Activated CD4-positive, CD25-positive, alpha-beta regulatory T cell treated with anti-CD3 and anti-CD28 coated beads, Interleukin-2, amount 50 U/mL, for 24 hours (primary cell): ENCODE measurements at places on chromosomes 7 and 10.

DNA sequence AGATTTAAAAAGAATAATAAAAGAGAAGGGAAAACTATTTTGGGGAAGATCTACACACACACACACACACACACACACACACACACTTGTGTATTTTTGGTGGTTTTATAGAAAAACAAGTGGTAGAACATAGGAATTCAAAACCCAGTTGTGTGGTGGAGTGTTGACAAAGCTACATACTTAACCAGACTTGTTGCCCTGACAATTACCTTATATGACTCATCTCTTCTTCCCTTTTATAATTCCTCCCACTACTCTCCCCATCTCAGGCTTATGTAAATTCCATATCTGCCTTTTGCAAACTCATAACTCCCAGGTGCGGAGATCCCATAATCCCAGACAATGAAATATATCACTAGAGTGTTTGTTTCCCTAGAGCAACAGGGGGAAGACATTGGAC lies 873.7 kb downstream of the NXPH1 start:
- no peak for ATAC-seq

DNA sequence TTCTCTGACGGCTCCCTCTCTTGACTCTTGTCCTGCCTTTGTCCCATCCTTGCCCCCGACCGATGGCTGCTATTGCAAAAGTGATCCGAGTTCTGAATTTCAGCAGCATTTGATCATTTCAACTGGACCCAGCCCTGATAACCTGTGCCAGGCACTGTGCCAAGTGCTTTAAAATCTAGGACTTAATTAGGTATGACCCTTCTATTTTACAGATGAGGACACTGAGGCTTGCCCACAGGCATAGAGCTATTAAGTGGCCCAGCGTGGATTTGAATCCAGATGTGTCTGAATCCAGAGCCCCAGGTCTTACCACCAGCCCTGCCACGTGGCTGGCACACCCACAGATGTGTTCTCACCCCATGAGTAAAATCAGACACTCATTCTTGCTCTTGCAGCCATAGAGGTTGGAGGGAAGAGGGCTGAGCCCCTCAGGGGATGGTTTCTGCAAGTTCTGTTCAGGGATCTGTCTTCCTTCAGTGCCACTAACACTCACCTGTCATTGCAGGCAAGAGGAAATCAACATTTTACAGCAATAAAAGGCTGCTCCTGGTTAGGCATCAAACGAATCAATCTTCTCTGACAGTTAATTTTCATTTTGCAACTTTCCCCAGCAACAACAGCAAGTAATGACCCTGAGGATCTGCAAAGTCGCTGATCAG lies 101.2 kb downstream of the GRID1 start:
- no peak for ATAC-seq

GRCh38 chr7:158357898-158358821 lies 229.5 kb downstream of the PTPRN2 start:
- ATAC-seq: no peak

DNA sequence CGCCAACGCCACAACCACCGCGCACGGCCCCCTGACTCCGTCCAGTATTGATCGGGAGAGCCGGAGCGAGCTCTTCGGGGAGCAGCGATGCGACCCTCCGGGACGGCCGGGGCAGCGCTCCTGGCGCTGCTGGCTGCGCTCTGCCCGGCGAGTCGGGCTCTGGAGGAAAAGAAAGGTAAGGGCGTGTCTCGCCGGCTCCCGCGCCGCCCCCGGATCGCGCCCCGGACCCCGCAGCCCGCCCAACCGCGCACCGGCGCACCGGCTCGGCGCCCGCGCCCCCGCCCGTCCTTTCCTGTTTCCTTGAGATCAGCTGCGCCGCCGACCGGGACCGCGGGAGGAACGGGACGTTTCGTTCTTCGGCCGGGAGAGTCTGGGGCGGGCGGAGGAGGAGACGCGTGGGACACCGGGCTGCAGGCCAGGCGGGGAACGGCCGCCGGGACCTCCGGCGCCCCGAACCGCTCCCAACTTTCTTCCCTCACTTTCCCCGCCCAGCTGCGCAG lies 424 bp downstream of the EGFR start:
- no peak for ATAC-seq

- ATAC-seq: no peak
These were observed 155.3 kb upstream of the INHBA start for GRCh38 chr7:41858201-41858600.

- no peak for ATAC-seq
These were observed 126.5 kb upstream of the HDAC9 start for GRCh38 chr7:18369011-18369410.

GRCh38 chr10:86992929-86993328 lies 24.6 kb downstream of the ADIRF start:
- ATAC-seq: no peak

DNA sequence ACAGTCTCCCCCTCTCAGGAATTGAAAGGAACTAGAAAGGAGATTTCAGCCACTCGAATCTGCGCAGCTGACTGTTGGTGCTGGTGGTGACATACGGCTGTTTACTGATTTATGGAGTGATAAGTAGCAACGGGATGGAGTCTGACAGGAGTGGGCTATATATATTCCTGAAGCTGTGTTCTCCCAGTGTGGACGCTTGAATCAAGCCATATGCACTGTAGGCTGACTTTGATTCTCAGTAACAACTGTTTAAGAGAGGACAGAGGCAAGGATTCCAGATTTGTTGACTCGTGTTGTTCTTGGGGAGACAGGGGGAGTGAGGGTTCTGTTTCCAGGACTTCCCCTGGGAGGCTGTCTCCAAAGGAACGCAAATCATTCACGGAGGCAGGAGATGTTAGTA lies 260.1 kb upstream of the AUTS2 start:
- no peak for ATAC-seq

DNA sequence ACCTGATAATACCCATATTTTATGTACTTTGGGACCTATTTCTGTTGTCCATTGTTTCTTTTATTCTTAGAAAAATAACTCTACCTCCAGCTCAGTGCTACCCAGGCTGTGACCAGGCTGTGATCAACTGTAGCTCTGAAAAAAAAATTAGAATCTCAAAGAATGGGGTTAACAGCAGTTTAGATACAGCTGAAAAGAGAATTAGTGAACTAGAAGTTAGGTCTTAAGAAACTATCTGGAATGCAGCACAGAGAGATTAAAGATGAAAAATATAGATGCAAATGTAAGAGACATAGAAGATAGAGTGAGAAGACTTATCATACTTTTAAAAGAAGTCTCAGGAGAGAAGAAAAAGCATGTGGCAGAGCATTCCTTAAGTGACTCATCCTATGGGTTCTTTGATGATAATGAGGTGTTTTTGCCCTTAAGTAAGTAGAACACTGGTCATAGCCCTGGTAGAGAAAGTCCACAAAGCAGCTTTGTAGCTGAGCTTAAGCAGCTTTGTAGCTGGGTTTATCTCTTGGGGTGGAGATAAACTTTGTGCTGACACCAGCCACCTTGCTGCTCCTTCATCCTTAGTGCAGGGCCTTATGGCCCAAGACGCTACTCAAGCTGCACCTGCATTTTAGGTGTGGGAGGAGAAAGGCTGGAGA lies 27.3 kb upstream of the SFRP5 start:
- no peak for ATAC-seq

GRCh38 chr7:91789086-91789485 lies 91.4 kb downstream of the MTERF1 start:
- ATAC-seq: no peak

GRCh38 chr10:32929634-32930033 lies 28.4 kb downstream of the ITGB1 start:
- peak; percentile 60 for ATAC-seq

GRCh38 chr10:13528875-13529713 lies at the start of gene BEND7:
TSS of gene BEND7 (minus strand) at chr10:13529014. CDS start at chr10:13528533, 481 bp downstream.
- peak; percentile 33 for ATAC-seq

- ATAC-seq: no peak
These were observed 25.0 kb upstream of the FZD1 start for GRCh38 chr7:91239171-91239604.

- ATAC-seq: no peak
These were observed 221.1 kb upstream of the TCF7L2 start for GRCh38 chr10:112728997-112729396.

GRCh38 chr7:147809786-147810185 lies 780.8 kb upstream of the C7orf33 start:
- no peak for ATAC-seq

GRCh38 chr7:30992414-30992813 lies 28.7 kb downstream of the GHRHR start:
- no peak for ATAC-seq

GRCh38 chr10:129771576-129771975 lies 192.5 kb downstream of the EBF3 start:
- no peak for ATAC-seq

DNA sequence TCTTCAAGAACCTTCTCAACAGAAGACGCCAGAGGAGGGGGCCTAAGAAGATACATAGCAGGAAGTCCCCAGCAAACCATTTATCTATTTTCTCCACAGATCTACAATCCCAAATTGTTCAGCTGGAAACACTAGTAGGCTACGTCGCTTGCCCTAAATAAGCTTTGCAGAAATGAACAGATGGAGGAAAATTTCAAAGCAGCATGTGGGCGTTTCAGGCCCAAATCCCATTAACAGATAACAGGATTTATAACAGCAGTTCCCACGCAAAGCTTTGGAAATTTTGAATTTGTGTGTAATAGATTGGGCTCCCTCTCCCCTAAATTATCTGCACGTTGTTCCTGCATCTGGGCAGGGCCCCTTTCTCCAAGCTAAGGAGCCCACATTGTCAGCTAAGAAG lies 60.6 kb upstream of the FRMD4A start:
- no peak for ATAC-seq

- ATAC-seq: peak; percentile 7
These were observed 597 bp downstream of the SND1 start for GRCh38 chr7:127652333-127653248.

DNA sequence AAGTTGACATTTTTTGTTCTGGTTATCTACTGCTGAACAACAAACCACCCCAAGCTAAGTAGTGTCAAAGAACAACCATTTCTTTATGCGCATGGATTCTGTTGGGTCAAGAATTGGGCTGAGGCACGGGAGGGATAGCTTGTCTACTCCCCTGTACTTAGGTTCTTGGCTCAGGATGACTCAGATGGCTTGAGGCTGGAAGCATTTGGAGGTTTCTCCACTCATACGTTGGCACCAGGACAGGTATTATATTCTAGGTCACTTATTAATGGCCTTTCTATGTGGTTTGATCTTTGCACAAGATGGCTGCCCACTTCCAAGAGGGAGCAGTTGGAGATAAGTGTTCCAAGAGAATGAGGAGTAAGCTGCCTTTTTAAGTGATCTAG lies 11.8 kb upstream of the TFAM start:
- ATAC-seq: no peak

- ATAC-seq: peak; percentile 85
These were observed 24.6 kb upstream of the INMT start for GRCh38 chr7:30727061-30727945.

DNA sequence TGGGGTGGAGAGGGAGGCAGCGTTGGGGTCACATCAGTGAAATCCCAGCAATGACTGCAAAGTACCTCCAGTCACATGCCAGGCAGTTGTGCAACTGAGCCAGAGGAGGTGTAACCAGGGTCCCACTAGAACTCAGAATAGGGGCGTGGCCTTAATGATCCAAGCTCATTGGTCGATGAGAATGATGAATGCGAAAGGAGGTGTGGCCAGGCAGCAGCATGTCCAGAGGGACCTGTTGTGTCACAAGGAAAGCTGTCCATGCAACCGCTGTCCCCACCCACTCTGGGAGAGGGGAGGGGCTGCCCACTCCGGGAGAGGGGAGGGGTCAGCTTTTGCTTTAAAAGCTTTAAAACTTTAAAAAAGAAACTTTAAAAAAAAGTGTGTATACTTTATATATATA lies 25.3 kb upstream of the MTPAP start:
- no peak for ATAC-seq

DNA sequence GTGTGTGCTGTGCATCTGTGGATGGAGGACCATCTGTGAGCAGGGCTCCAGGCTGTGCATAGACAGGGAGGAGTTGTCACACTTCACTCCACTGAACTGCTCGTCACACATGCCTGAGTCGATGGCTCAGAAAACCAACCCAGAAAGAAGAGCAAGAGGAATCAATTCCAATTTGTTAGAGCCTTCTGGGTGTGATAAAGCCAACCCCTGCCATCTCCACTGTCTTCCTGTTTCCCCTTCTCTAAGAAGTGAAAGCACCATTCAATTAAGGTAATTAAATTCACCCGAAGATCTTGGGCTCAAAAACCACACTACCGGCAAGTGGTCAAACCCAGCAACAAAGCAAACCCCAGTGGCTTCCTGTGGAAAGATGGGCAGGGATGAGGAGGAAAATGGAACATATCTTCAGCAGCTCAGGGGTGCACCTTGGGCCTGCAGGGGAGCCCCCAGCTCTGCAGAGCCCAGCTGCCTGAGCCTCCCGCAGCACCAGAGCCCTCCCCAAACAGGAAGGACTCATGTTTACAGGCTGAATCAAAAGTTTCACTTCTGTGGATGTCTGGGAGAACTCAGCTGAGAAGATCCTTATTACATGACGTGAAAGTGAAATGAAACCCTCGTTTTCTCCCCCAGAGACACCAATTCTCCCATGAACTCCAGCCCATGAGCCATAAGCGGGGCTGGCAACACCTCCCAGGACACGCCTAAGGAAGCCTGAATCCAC lies 10.9 kb downstream of the C10orf71 start:
- ATAC-seq: peak; percentile 3

DNA sequence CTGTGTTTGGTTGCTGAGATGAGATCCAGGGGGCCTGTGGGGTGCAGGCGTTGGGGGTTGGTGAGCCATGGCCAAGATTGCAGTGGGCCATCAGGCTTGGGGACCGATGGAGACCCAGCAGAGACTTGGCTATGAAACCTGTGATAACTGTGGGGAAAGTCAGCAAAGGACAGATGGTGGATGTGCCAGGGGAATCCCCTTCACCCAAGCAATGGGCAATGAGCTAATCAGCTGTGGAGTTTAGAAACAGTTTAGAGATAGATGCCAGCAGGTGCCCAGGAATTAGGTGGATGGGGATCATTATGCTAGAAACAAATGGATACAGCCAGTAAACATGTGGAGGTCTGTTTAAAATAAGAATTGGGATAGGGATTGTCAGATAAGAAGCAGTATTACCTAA lies 151.4 kb upstream of the FERD3L start:
- no peak for ATAC-seq

- no peak for ATAC-seq
These were observed 120.0 kb upstream of the PLPP4 start for GRCh38 chr10:120336911-120337540.

DNA sequence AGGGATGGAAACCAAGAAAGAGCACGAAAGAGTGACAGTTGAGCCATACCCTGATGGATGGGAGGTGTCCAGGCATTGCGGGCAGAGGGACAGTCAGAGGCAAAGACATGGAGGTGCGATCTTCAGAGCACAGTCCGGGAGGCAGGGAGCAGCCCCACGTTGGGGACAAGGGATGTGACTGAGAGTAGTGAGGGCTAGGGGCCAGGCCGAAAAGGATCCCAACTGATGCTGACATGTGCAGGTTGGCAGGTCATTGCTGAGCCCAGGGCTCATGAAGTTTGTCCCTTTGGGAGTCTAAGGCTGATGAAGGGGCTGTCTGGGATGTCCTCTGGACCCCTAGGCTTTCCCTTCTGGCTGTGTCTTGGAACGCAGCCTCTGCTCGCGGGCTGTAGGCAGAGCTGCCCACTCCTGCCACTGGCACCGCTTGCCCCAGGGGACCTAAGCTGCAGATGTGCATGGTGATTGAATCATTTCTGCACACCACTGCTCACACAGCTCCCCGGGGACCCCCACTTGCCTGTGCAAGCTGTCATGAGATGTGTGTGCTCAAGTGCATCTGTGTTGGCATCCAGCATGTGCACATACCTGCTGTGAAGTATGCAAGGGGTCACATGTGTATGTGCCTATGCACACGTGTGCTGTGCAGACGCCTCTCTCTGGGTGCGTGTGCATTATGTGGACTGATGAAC lies 125.1 kb downstream of the ZMIZ1 start:
- no peak for ATAC-seq

GRCh38 chr10:5800782-5801181 lies 12.5 kb downstream of the GDI2 start:
- ATAC-seq: no peak
